ENCODE measurements at places on chromosomes 6 and 20. TPM values are rescaled to one million over a fixed set of nuclear protein-coding genes. Genes with fewer than 3 reads are reported as not detected.

DNA sequence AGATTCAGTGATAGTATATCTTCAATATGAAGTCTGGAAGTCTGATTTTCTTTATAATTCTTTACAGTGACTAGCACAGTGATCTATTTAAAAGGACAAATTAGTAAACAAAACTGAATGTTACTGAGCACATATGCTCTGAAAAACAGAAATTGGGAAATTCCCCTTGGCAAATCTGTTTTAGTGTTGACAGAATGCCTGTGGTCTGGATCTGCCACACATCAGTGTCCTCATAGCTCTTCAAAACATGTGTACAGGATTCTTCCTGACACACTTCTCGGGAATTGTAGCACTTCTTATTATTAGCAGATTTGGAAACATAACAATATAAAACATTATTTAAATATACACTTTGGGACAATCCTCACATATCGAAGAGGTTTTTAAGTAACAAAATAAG lies 354.3 kb downstream of the COL12A1 start:
- DNase-seq, result no peak

DNA sequence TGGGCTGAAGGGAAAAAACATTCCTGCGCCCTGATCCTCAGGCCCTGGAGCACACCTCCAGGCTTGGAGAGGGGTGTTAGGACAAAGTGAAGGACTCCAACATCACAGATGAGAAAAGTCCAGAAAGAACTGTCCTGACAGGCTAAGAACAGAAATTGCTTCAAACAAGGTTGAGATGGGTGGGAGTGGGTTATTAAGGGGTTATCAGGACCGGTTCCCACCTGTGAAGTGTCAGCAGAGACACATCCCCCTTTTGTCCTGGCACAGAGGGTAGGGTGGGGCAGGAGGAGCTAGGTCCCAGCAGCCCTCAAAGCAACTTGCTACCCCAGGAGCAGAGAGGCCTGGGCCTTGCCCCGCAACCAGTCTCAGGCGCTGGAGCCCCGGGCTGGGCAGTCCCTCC lies 3.5 kb downstream of the SPDEF start:
- no peak for DNase-seq

- DNase-seq, result no peak
Measured at GRCh38 chr6:148611213-148611612, 135.6 kb upstream of the UST start.

DNA sequence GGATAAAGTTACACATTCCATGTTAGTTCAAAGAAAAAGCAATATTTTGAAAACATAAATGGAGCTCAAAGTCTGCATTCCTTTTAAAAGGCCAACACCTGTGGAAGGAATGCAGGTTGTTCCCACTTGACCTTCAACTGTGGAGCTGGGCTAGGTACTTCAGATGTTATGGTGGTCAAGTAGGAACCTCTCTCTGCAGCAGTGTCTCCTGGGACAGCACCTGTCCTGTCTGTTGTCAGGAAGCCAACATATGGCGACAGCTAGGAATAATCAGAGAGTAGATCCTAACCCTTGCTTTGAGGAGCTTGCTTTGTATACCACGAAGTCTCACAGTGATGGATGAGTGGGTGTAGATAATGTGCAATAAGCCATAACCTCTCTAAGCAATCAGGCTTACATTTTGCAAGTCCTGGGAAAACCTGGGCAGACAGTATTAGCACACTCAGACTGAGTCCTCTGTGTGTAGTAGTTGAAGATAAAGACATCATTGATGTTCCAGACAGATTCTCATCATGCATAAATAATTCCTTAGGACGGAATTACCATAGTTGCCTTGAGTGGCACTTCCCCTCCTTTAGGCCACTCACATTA lies 347.5 kb downstream of the PRL start:
- no peak for DNase-seq

GRCh38 chr6:37878150-37878710 lies 58.7 kb downstream of the ZFAND3 start:
- DNase-seq, result no peak

GSTA4 gene
- 69.3 TPM for total RNA-seq

EMILIN3 gene
- total RNA-seq, result not detected

HLA-DQB2 gene
- 16.5 TPM for total RNA-seq

GJA10 gene
- not detected for total RNA-seq

GRCh38 chr20:51752343-51752951 lies 15.7 kb downstream of the ATP9A start:
- DNase-seq, result no peak

GRCh38 chr20:13525225-13525940 lies 113.3 kb downstream of the TASP1 start:
- no peak for DNase-seq

GRCh38 chr6:169714178-169714577 lies 10.1 kb downstream of the PHF10 start:
- DNase-seq, result no peak

Measured in upper lobe of left lung (tissue), 6 donors.